ENCODE measurements at places on chromosomes 1 and 21.

- DNase-seq, result no peak
Observed at GRCh38 chr1:46801323-46802055, 2.6 kb downstream of the CYP4B1 start.

GRCh38 chr1:61011561-61012263 is 70.6 kb upstream of the NFIA start:
- no peak for DNase-seq

DNA sequence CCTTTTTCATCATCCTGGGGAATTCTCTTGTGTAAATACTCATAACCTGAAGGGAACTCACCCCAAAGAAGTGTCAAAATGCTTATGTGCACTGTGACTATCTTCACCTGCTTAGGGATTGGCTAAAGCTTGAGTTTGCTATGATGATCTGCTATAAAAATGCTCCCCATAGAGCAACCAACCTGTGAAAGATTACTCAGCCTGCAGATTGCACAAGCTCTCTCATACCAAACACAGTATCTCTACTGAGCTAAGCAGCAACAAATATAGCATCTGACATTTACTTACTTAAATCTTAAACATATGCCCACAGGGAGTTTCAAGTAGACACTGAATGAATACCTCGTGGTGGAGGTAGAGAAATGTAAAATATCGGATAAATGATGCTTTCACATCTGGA is 725.8 kb downstream of the MRPL39 start:
- DNase-seq, result no peak

DNA sequence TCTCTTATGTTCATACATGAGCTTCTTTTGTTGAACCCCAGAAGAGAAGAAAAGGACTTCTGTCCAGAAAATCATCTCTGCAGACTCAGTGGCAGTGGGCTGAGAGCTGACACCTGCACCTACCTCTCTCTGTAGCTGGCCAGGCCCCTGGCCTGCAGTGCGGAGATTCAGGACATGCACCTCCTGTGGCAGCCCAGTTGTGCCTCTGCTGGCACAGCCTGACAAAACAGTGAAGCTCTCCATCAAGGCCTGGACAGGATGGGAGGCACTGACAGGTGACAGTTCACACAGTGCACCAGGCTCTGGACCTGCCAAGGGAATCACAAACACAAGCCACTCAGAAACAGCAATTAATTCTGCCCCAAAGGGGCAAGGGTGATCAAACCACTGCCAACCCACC is 88.8 kb downstream of the TGFBR3 start:
- DNase-seq, result no peak

GRCh38 chr1:26434161-26434752 is 2.1 kb downstream of the DHDDS start:
- DNase-seq, result no peak

DNA sequence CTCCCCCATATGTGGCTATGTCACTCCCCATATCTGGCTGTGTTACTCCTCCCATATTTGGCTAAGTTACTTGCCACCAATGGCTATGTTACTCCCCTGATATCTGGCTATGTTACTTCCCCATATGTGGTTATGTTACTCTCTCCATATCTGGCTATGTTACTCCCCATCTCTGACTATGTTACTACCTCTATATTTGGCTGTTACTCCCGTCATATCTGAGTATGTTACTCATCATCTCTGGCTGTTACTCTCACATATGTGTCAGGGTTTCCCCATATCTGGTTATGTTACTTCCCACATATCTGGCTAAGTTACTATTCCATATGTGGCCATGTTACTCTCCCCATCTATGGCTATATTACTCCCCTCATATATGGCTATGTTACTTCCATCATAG is 50.3 kb upstream of the MAP10 start:
- no peak for DNase-seq

- no peak for DNase-seq
Observed at GRCh38 chr1:94463056-94463764, 45.0 kb downstream of the ABCD3 start.

GRCh38 chr1:166888373-166889111 is 12.5 kb upstream of the TADA1 start:
- DNase-seq, result no peak

DNA sequence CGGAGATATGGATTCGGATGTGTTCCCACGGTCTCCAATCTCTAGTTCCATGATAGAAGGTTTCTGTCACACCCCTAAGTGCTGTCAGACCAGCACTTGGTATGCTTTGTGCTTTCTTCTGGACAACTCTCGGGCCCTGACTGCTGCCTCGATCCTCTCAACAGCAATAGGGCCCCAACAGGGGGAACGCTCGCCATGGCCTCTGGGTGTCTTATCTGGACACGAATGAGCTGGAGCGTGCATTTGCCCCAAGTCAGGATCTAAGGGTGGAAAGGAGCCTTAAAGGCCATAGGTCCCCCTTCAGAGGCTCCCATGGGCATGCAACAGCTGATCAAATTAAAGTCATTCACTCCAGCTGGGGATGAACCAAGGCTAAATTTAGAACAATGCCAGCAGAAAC is 76.8 kb downstream of the TCP10L start:
- DNase-seq, result no peak

GRCh38 chr1:113990961-113991360 is 11.7 kb downstream of the OLFML3 start:
- DNase-seq, result no peak

- no peak for DNase-seq
Observed at GRCh38 chr1:32775640-32776337, 41.4 kb downstream of the YARS1 start.

- no peak for DNase-seq
Observed at GRCh38 chr1:147891088-147891487, 11.5 kb upstream of the GJA8 start.

DNA sequence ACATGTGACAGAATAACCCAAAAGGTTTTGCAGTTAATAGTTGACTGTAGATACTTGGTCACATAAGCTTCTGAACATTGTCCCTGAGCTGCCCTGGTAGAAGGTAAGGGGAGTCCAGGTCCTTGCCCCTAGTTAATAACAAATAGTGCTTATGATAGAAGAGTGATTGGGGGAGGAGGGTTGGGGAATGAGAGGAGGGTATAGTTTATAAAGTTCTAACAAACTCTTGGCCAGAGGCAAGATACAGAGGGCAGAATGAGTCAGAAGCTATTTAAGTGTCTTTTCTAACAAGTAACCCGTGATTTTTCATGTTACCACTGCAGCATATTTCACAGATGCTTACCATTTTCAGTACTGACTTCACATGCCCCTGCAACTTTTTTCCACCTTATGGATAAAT is 26.7 kb upstream of the MYOCOS start:
- no peak for DNase-seq

DNA sequence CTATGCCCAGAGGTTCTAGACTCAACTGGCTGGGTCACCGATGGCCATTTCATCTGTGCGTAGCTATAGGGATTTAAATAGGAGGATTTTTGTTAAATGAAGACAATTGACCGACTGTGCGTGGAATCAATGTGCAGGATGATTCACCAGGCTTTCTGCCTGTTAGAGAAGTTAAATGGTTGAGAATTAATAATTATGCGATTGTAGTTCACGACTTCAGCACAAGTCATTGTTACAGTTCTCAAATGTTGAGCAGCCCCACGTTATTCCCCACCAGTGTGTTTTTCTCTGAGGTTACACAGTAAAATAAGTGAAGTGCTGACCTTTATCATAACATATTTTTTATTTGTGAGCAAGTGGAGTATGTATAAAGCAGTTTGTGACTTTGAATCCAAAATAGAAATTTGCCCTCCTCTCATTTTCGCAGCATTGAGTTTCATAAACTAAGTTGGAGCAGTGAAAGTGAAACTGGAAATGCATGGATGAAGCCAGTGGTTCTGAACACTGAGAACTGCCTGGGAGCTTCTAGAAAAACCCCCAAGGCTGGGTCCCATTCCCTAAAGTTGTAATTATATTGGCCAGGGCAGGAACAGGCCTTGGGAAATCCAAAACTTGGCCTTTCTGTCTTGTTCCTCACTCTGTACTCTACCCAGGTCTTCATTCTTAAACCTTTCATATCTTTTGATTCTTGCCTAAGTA is 102.6 kb downstream of the GALNT2 start:
- no peak for DNase-seq

DNA sequence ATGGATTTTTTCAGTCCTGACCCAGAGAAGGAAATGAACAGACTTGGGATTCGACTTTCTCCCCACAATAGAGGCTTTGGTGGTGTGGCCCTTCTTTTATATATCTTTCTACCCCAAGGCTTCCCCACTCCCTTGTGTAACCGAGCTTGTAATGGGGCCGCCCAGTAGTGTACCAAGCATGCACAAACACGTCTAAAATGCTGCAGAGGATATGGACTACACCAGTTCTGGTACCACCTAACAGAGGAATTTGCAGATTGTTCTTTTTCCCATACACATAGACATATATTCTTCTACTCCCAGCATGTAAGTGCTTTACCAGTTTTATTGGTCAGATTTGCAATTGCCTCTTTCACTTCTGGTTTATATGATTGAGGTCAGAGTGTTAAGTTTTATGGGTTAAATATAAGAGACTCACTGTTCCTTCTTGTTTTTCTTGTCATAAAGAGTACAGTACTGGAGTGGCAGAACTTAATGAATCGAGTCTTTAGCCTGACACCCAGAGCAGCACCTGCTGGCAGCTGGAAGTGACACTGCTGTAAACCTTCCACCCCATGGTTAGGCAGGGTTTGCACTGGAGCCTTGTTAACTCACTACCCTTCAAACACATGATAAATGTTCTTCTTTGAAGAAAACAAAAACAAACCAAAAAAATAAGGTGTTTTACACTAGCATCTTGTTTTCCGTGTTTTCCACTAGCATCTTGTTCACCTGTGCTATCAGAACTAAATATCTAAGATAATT is 198.6 kb downstream of the PTPRC start:
- no peak for DNase-seq

DNA sequence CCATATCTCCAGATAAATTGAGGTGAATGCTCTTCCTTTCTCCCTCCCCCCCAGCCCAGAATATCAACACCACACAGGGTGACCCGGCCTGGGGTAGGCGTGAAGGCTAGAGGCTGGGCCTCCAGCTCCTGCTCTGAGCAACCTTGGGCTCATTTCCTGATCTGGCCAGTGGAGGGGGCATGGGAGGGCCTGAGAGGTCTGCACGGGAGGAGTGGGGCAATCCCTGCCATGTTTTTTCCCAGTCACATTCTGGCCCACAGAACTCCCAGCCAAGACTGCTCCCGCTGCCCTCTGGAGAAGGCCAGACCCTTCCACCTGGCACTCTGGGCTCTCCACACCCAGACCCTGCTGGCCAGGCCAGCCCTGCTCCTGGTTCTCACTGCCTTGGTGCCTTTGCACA is 3.9 kb downstream of the CLDN19 start:
- no peak for DNase-seq

DNA sequence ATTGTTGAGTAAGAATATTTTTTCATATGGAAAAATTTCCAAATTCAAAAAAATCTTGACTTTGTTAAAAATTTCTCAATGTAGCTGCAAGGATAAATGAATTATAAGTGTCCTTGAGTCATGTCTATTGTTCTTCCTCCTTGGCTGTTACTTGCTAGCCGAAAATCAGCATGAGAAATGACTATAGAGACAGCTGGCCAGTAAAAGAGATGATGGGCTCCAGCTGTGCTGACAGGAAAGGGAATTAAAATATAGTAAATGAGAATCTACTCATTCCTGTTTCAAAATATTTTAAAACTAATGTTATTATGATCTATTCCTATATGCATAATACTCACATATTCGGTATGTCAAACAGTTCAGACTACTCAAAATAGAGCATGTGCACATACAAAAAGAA is 1292.6 kb downstream of the BRINP3 start:
- no peak for DNase-seq

DNA sequence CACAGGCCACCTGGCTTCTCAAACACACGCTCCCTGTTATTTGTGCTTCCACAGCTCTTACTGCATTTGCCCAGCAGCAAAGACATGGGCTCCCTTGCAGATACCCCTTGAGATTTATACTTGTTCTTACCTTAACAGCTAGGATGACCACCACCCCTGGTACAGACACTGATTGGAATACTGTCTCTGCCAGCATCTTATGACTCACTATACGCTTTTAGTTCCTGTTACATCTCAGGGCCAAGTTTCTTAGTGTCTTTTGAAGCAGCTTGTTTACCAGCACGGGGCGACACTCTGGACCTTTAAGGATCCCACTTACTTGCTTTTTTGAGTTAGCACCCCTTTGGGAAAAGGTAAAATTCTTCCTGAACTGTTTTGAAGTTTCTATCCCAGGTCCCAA is 874.8 kb downstream of the KCNT2 start:
- no peak for DNase-seq

DNA sequence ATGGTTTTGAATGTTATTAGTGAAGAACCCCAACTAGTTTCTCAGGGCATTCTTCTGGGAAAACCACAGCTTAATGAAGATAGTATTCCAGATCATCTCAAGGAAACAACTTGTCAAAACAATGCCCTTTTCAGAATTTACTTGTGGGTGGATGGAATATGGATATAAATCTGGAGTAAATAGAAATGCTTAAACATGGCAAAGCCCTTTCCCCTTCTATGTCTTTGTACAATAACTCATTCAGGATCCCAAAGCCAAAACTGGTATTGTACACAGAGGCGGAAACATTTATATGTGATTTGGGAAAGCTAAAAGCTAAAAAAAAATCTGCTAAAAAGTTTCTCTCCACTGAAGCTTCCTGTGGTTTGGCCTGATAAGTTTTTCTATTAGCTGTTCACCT is 55.5 kb upstream of the RGS5 start:
- no peak for DNase-seq

- DNase-seq, result no peak
Observed at GRCh38 chr1:168509875-168510791, 33.7 kb downstream of the XCL2 start.

- DNase-seq, result no peak
Observed at GRCh38 chr21:35048183-35048601, 910 bp downstream of the RUNX1 start.

- no peak for DNase-seq
Observed at GRCh38 chr1:77697441-77697840, 15.0 kb upstream of the ZZZ3 start.

GRCh38 chr1:209153411-209153810 is 430.1 kb upstream of the CAMK1G start:
- no peak for DNase-seq

GRCh38 chr1:160610569-160611242 is 31.4 kb upstream of the CD84 start:
- DNase-seq, result no peak

- DNase-seq, result peak; percentile 24
Observed at GRCh38 chr1:179883745-179884138, 1.7 kb downstream of the TOR1AIP1 start.

GRCh38 chr21:41836166-41837015 is 42.8 kb downstream of the PRDM15 start:
- DNase-seq, result no peak

GRCh38 chr1:165281207-165281901 is 75.2 kb downstream of the LMX1A start:
- DNase-seq, result no peak

Data from activated naive CD8-positive, alpha-beta T cell treated with anti-CD3 and anti-CD28 coated beads, Interleukin-2, amount 50 U/mL, for 16 hours (primary cell).